ENCODE measurements at places on chromosomes 2 and 18.

GRCh38 chr2:43083710-43084698 lies 142.4 kb downstream of the ZFP36L2 start:
- DNase-seq = no peak

GRCh38 chr2:111121828-111122630 lies 1.3 kb downstream of the BCL2L11 start:
- DNase-seq = no peak

- no peak for DNase-seq
These were observed 93.5 kb downstream of the TMEM18 start for GRCh38 chr2:583666-584065.

DNA sequence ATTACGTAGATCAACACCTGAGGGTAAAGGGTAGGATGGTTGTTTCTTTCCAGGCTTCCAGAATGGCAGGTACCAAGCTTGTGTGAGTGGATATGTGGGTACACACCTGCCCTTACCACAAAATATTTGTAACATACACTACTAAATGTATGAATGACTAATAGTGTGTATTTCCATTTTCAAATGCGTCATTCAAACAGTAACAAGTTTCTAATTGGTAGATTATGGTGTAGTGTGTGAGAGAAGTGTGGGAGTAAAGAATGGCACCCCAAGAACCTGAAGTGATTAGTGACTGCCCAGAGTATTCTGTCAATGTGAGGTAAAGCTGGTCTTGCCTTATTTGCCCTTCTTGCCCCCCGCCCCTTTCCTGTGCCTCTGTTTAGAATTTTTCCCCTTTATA lies 21.1 kb downstream of the AGPS start:
- no peak for DNase-seq

- DNase-seq = no peak
These were observed 26.8 kb upstream of the IL1RL1 start for GRCh38 chr2:102284611-102285010.

- no peak for DNase-seq
These were observed 251.5 kb upstream of the NXPH2 start for GRCh38 chr2:139031722-139032121.

DNA sequence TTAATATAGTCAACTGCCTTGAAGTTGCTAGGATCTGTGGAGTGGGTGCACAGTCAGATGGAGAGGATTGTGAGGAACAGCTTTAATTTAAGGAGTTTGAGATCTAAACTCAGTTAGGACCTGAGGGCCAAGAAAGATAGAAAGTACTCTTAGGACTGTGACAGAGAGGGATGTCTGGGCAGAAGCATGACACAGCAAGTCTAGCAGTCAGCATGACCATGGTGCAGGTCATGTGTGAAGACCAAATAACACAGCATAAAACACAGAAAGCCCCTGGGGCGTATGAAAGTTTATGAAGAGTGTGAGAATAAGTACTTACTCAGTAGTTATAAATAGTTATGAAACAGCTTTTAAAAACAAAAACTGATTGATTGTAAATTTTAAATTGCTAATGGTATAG lies 107.2 kb downstream of the GALNT1 start:
- no peak for DNase-seq

- DNase-seq = no peak
These were observed 66.8 kb downstream of the BIN1 start for GRCh38 chr2:127040169-127040568.

GRCh38 chr18:40210696-40211095 lies 1744.3 kb upstream of the PIK3C3 start:
- no peak for DNase-seq

- no peak for DNase-seq
These were observed 36.6 kb upstream of the PPP1R1C start for GRCh38 chr2:181949047-181949446.

- no peak for DNase-seq
These were observed 10.0 kb downstream of the WIPF1 start for GRCh38 chr2:174587579-174587978.

- DNase-seq = no peak
These were observed 13.5 kb downstream of the TEX51 start for GRCh38 chr2:126912201-126912600.

DNA sequence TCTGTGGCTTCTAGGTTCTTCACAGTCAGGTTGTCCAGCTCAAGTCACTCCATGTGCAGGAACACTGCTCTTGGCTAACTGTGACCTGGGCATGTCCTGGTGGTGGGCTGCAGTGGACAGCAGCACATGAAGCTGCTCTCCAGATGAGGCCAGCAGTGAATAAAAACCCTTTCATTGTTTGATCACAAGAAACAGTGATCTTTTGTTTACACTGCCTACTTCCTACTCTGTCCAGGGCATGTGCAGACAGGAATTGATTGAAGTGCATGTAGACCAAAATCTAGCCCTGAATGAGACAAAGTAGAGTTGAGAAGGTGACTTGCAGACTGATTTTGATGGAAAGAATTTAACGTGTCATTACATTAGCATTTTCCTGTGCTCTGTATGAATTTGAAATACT lies 34.9 kb downstream of the BCL2L11 start:
- DNase-seq = no peak

GRCh38 chr2:8502316-8502715 lies 179.5 kb upstream of the ID2 start:
- DNase-seq = no peak

- DNase-seq = no peak
These were observed 62.5 kb downstream of the RRM2 start for GRCh38 chr2:10185046-10185445.

- DNase-seq = no peak
These were observed 18.0 kb upstream of the NR4A2 start for GRCh38 chr2:156350374-156351142.

DNA sequence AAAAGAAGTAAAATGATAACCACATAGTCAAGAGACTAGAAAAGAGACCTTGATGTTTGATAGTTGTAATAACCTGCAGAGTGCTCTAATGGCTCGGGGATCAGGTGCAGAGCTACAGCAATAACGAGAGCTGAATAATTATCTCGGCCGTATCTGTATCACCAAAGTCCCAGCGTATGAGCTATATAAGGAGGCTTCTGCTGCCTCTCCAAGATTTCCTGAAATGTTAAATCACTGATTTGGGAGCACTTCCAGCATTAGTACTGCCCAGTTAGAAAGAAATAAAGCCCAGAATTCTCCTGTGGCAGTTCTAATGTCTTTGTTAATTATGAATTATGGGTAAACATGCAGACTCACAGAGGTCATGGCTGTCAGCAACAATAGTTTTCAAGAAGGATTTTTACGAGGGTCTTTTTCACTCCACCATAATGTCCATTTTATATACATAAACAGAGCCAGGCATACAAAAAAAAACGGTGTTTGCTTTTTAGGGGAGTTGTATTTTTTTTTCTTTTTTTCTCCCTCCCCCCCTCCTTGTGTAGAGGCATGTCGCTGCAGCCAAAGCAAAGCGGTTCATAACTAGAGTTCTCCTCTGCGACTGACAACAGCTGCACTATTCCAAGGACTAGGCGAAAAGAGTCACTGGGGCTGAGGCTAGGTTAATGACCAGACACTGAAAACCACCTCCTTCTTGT lies 168.3 kb upstream of the VRK2 start:
- DNase-seq = no peak

DNA sequence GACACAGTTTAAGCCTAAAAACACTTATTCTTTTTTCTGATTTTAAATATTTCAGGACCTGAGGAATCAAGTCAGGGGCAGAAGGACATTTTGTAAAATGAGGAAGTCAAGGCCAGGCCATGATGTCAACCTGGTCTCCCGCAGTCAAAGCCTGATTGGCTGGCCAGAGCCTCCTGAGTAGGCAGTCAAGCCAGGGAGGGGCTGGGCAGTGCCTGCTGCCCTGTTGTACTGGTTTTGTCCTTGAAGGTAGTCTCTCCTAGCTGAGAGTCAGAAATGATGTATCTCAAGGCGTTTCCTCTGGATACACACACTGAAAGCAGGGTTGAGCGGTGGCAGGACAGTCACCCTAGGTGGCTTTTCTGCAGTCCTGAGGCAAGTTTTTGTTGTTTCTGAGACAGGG lies 19.8 kb downstream of the CCT7 start:
- no peak for DNase-seq

DNA sequence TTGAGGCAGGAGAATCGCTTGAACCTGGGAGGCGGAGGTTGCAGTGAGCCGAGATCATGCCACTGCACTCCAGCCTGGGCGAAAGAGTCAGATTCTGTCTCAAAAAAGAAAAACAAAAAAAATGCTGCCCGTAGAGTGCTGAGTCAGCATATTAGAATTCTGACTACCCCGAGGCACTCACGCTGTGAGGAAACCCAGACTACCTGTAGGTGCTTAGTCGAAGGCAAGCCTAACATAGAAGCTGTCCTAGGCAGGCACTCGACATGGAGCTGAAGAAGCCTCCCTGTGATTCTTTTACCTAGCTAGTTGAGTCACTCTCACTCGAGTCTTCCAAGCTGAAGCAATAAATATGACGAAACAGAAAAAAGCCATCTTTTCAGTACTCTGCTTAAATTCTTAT lies 1323.2 kb upstream of the DDX18 start:
- DNase-seq = no peak

DNA sequence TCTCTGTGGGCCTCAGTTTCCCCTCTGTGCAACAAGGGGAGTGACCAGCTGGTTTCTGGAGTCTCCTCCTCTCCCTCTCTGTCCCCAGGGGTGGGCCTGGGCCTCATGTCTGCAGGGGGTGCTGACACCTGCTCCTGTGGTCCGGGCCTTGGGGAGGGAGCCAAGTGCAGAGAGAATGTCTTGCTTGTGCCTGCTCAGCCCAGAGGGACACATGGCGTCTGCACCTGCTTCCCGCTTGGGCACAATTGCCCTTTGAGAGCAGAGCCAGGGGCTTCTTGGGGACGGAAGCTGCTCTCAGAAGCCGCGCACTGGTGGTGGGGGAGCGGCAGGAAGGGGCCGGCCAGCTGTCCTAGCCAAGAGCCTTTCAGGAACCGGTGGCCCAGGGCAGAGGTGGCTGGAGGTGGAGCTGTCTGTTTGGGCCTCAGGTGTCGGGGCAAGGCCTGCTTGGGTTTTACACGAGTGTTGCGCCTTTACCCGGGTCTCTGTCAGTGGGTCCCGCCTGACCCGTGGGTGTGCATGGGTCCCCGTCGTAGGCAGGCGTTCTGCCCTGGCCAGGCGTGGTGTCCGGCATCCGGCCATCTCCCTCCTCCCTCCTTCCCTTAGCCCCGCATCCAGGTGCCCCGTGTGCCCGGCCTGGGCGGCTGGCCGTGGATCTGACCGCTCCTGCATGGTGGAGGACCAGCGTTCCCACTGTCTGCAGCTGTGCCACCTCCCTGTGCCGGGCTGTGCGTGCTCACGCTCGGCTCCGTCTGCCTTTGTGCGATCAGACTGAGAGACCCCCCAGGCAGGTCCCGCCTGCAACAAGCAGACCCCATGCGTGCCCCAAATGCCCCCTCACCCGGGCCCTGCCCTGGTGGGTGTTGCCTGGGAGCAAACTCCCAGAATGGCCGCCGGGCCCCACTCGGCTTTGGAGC lies 4.0 kb downstream of the NEU4 start:
- DNase-seq = no peak

DNA sequence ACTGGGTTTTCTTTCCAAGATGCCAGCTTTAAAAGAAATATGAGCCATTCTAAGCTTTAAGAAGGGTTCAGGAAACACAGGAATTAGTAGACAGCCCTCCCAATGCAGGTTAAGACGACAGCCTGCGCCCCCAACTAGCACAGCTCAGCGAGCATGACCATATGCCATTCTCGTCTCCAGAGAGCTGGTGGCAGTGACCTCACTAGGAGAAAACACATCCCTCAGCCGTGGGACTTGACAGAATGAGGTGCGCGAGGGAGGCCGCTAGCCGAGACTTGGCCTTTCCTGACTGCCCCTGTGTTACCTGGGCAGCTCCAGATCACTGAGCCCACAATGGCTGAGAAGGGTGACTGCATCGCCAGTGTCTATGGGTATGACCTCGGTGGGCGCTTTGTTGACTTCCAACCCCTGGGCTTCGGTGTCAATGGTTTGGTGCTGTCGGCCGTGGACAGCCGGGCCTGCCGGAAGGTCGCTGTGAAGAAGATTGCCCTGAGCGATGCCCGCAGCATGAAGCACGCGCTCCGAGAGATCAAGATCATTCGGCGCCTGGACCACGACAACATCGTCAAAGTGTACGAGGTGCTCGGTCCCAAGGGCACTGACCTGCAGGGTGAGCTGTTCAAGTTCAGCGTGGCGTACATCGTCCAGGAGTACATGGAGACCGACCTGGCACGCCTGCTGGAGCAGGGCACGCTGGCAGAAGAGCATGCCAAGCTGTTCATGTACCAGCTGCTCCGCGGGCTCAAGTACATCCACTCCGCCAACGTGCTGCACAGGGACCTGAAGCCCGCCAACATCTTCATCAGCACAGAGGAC lies 103.9 kb downstream of the MAPK4 start:
- no peak for DNase-seq

DNA sequence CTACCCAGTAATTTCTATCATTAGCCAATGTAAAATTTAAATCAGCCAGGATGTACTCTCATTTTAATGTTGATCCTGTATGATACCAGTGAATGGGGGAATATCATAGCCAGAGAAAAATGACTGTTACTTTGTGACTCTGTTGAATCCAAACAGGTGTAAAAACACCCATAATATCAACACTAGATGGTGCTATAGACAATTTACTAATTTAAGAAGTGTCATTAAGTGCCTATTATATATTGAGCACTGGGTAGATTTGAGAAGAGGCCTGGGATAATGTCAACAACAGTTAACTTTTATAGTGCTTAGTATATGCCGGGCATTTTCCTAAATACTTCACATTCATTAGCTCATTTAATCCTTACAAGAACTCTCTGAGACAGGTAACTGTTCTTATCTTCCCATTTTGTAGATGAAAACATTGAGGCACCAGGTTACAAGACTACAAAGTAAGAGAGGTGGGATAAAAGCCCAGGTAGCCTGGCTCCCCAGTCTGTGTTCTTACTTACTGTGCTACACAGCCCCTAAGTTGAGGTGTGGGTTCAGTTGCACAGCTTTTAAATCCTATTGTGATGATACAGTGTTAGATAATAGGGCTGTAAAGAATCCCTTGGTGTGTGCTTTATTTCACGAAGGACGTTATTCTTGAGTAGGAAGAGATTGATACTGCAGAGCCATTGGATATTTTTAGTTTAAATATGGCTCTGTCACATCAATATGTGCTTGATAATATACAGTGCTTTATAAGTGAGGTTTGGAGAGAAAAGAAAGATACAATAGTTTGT lies 325.5 kb downstream of the AGPS start:
- no peak for DNase-seq

DNA sequence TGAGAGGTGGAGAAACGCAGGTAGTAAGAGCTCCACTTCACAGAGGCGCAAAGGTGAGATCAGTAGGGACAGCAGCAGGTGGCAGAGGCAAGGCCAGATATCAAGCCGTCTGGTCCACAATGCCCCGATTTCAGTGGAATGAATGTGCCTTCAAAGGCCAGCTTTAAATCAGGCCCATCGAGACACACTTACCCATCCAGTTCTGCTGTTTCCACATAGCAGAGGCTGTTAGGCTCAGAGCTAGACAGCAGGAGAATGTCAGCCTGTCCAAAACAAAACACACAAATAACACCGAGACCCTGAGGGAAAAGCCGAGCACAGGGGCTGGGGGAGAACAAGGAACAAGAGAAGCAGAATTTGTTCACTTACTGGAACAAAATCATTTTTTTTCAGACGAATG lies 75.8 kb upstream of the NARS1 start:
- no peak for DNase-seq

DNA sequence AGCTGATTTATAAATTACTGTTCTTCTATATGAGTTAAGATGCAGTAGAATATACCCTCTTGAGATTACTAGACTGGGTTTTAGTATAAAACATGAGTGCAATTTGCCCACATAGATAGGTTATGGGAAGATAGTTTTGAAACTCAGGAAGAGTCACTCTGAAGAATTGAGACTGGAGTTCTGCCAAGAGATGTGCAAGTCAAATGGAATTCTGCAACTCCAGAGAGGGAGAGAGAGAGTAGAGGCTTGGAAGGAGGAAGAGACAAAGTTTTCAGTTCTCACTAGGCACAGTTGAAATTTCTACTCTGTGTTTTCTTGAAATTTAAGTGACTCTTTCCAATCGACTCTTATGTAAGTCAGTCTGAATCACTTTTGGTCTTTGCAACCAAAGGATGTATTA lies 878.8 kb downstream of the TSN start:
- no peak for DNase-seq
